Adipocyte (in vitro differentiated cells): ENCODE measurements at places on chromosomes 1 and 21.

DNA sequence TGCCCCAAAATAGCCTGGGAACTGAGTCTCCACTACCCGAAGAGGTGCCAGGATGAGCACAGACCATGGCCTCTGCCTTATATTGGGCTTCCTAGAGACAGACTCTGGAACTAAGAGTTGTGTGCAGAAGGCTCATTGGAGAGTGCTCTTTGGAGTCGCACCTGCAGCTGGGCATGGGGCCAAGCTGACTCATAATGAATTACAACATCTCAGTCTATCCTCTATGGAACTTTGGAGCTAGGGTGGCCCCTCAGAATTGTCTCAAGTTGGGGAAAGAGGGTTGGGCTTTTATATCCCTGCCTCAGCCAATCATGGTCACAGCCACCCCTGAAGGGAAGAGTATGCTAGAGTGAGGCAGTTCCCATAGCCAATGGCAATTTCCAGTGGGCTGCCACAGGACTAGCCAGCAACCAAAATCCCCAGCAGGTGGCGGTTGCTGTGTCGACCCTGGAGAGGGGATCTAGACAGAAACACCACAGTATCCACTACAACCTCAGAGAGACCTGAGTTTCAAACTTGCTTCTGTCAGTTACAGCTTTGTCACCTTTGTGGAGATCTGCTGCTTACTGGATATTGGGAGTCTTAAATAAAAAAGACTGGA lies 93.8 kb downstream of the DMRTA2 start:
- DNase-seq, result no peak

DNA sequence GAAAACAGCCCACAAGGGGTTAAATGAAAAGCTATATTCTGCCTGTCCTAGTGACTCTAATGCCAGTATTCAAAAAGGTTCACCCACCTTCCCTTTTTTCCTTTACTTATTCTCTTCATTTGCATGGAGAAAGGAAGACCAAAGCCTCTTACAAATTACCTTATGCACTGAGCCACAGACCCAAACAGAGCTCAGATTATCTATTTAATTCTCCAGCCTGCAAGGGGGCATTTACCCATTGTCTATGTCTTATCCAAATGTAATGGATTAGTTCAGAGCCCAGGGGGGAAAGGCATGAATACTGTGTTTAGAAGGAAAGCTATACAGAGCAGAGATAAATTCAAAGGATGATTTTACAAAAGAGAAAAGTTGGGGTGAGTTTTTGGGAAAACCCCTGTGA lies 388.5 kb downstream of the OMA1 start:
- no peak for DNase-seq

- no peak for DNase-seq
These were observed 61.4 kb downstream of the GNG4 start for GRCh38 chr1:235588156-235588555.

DNA sequence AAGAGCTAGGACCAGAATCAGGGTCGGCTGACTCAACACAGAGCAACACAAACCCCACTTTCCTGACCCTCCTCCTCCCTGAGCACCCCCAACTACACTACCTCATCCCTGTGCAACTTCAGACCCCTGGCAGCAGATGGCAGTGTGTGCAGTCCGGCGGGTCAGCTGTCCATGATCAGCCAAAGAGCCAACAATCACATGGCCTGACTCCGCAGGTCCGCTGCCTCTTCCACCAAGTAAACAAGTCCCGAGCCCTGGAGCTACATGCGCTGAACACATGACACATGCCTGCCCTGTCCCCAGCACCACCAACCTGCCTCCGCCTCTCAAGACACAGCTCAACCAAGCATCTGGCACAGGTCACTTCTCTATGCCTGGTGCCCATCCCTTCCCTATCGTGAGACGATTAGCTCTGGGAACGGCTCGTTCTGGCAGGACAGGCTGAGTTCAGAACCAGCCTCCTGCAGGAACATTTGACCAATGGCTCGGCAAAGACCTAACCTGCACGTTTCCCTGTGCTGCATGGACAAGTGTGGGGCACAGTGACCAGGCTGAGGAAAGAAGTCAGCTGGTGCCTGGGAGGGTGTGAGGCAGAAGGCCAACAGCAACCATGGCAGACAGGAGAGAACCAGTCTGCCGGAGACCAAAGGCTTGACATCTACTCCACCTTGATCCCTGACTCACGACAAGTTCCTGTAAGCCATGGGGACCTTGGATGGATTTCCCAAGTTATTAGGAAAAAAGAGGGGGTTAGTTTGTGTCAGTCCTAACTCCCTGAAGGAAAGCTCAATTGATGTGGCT lies 60.3 kb downstream of the CD46 start:
- DNase-seq, result no peak

DNA sequence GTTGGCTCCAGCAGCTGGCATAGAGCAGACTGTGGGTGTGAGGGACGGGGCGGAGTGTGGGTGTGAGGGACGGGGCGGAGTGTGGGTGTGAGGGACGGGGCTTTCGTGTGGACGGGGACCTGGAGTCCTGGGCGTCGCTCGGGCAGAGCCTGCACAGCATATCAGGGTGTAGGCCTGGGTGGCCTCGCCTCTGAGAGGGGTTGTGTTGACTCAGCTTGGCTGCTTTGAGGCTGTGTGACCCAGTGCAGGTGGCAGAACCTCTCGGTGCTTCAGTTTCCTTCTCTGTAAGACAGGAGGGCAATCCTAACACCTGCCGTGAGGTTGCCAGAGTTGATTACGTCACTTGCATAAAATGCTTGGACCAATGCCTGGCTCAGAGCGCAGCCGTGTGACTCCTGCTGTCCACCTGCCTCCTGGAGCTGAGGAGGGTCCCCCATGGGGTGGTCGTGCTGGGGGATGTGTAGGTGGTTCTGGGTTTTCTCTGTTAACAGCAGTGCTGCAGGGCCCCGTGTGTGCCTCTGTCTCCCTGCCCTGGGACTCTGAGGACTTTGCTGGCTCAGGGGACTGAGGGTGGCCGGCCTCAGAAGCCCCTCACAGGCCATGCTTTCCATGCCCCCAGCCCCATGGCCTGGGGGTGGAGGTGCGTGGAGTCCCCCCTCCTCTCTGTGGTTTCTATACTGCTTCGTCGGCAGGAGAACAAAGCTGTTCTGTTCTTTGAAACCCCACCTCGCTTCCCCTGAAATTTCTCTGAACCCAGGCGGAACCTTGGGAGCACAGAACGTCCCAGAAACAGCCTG lies 15.4 kb downstream of the PDXK start:
- DNase-seq, result no peak

DNA sequence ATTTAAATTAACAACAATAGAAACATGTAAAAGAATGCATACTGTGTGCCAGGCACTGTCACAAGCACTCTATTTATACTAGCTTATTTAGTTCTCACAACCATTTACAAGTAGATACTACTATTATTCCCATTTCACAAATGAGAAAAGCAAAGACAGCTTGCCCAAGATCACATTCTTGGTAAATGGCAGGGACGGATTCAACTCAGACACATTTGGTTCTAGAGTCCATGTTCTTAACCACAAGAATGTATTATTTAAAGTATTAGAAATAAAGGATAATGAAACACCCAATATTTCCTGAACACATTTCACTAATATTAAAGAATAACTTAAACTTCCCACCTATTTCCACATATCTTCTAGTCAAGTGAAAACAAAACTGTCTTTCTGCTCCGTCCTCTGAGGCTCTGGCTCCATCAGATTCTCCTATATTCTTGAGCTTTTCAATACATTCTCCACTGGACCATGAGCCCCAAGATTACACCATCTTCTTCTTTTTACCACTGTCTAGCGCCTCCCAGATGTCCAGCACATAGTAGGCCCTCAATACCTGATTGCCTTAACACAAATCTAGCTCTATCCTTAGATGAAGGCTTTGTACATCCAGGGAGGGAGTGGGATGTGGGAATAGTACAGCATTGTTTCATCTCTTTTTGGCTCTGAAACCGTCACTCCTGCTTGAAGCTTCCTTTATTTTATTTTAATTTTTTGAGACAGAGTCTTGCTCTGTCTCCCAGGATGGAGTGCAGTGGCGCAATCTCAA lies 29.3 kb downstream of the SOD1 start:
- no peak for DNase-seq

- peak; percentile 70 for DNase-seq
These were observed 3.6 kb downstream of the DDAH1 start for GRCh38 chr1:85461216-85461918.

GRCh38 chr1:89781494-89782126 lies 39.2 kb upstream of the LRRC8D start:
- DNase-seq, result no peak

GRCh38 chr1:93411000-93411399 lies 36.9 kb upstream of the FNBP1L start:
- no peak for DNase-seq
